ENCODE measurements at places on chromosomes 4 and X.

GRCh38 chr4:122759639-122760310 lies 27.3 kb downstream of the BBS12 start:
- DNase-seq: no peak

DNA sequence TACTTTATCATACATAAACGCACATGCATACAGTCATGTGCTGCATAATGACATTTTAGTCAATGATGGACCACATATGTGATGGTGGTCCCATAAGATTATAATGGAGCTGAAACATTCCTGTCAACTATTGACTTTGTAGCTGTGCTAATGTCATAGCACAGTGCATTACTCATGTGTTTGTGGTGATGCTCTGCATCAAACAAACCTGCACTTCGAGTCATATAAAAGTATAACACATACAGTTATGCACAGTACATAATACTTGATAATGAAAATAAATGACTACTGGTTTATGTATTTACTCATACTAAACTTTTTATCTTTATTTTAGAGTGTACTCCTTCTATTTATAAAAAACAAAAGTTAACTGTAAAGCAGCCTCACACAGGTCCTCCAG lies 60.5 kb upstream of the MCUB start:
- no peak for DNase-seq

DNA sequence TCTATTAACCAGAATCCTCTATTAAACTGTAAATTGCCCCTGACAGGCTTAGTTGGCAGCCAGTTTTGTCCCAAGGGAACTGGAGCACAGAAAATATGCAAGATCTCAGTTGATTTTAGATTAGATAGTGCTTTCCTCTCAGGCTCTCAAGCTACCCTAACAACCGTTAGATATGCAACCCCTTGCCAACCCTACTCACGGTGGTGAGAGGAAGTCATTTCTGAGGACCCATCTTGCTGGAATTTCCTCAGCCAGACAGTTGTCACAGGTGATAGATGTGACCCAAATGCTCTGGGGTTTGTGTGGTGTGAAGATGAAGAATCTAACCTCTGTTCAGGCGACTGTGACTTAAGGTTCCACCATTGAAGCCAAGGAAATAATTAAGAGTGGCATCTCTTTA lies 447.1 kb downstream of the MID1IP1 start:
- DNase-seq: no peak

- DNase-seq: no peak
Measured at GRCh38 chr4:39937683-39938268, 39.9 kb downstream of the PDS5A start.

DNA sequence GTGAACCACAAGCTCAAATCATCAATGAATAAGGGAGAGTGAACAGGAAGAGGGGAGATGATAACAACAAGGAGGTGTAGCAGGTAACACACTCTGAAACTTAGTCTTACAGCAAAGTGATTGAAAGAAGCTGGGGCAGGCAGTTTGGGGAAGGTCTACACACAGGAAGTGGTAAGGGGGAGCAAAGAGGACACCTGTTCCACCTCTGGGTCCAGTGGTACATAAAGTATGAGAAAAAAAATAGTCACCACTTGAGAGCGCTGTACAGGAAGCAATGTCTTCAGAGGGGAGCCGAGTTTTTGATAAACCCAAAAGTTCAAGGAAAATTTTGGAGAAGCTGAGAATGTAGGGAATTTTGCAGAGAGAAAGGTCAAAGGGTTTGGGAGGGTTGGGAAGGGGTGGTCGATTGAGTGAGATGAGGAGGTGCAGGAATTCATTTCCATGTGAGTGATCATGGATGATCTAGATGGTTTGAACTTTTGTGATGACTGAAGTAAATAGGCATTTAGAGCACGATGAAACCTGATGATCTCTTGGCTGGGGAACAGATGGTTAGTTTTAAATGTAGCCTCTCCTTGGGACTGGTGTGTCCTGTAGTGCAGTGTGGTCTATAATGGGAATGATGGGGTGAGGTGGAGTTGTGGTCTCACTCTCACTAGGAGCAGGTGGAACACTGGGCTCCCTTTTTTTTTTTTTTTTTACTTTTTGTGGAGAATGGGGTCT lies 142.0 kb downstream of the RBMX2 start:
- DNase-seq: no peak

DNA sequence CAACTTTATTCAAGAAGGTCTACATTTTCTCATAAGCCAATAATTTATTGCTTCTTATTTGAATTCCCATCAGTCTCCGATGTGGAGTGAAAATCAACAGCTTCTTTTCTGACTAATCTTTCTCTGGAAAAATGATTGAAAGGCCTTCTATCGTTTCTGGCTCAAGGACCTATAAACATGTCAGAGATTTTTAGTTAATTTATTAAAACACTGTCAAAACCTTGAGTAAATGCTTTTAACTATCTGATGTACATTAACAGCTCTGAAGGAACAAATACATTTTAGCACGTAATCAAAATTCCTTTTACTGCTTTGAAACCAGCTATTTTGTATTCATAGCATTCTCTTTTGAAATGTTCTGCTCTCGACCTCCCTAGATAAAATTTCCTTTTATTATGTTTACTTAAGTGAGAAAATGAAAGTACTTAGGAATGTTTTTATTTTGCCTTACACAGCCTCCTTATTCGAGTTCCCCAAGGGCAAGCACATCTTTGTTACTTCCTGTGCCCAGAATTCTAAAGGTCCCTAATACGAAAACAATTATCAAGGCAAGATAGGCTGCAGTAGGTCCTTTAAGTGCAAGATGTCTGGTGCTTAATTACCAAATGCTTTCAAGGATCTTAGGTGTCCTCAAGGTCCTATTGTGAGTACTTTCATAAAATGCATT lies 3.1 kb upstream of the ZFX start:
- DNase-seq: no peak

DNA sequence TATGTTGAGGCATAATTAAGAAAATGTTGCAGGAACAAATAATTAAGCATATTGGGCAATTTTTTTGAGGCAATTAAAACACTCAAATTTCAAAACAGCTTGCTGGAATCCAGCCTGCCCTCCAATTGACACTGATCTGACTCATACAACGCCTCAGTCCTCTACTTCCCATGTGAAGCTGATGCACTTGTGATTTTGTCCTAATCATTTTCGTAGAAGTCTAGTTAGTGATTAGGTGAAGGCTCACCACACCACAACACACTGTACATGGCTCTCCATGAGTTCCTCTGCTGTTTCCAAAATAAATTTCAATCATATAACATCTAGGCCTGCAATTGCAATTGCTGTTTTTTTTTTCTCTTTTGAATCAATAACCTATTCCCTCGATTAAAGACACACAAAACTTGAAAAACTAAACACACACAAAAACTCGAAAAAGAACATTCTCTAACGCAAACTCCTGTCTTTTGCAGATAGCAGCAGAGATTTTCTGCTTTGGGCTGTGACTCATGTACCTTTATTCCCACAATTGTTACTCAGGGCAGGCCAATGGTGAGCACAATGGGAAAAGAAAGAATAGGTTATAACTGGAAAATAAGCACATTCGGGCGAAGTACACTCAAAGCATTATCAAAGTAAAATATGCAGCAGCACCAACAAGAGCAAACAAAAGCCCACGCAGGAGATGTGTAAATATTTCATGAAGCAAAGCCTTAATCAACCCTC lies 1.7 kb downstream of the GPRIN3 start:
- no peak for DNase-seq

DNA sequence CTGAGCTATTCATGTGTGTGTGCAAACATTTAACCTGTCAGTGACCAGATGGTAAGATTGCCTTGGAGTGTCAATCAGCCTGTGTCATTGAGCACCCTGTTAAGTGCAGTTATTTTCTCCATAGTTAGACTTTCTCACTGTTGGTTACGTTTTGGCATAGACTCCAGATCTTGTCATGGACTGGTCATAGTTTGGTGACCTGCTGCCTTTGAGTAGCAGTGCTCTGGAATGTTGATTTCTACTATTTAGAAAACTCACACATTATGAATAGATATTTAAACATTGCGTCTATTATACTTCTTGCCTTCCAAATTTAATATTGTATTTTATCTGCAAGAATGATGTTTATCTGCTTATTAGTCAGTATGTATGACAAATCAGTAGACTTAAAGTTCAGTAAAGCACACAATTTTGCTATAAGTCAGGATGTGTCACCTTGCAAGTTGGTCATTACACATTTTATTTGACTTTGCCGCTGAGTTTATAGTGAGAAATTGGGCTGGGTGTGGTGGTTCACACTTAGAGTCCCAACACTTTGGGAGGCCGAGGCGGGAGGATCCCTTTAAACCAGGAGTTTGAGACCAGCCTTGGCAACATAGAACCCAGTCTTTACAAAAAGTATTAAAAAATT lies 42.4 kb downstream of the KIAA0232 start:
- no peak for DNase-seq

GRCh38 chr4:174853629-174854028 lies 24.6 kb upstream of the GLRA3 start:
- no peak for DNase-seq

- no peak for DNase-seq
Measured at GRCh38 chr4:140257461-140258305, 103.7 kb upstream of the MAML3 start.

DNA sequence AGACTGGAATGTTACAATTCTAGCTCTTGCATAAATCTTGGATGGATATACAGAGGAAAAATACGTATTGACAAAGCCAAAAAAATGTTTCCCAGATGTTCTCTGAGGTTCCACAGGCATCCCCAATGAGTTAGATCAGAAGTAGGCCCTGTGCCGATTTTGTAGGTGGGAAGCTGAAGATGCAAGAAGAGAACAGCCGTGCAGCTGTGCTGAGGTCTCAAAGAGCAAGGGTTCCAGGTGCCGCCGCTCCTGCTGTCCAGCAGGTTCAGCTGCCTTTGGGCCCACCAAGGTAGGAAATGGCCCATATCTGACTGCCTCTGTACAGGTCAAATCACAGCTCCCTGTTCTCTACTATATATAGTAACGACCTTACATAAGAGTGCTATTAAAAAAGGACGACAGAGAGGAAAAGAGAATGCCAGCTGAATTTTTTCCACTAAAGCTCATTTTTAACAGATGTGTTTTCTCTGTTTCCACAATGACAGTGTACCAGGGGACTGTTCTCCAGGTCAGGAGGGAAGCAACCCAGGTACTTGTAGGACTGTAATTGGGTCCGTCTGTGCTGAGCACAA lies 155.6 kb downstream of the CBR4 start:
- no peak for DNase-seq

GRCh38 chr4:40769266-40769665 lies 19.5 kb downstream of the NSUN7 start:
- DNase-seq: no peak

- DNase-seq: no peak
Measured at GRCh38 chrX:11893933-11894710, 136.1 kb downstream of the MSL3 start.

DNA sequence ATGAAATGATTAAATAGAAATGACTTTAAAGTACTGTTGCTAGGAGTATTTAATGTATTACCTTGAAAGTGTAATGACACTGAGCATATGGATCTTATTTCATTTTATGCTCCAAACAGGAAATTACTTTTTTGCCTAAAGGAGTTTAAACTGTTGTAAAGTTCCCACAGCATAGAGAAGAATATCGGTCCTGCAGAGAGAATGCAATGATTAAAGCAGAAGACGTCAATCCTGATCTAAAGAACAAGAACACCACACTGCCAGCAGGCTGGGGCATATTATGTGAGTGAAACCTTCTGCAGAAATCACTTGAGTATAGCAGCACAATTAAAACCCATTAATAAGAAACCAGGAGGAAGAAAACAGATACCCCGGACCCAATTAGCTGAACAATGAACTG lies 72.8 kb upstream of the CAMK2D start:
- no peak for DNase-seq

GRCh38 chr4:176981551-176981950 lies 188.8 kb upstream of the VEGFC start:
- no peak for DNase-seq

DNA sequence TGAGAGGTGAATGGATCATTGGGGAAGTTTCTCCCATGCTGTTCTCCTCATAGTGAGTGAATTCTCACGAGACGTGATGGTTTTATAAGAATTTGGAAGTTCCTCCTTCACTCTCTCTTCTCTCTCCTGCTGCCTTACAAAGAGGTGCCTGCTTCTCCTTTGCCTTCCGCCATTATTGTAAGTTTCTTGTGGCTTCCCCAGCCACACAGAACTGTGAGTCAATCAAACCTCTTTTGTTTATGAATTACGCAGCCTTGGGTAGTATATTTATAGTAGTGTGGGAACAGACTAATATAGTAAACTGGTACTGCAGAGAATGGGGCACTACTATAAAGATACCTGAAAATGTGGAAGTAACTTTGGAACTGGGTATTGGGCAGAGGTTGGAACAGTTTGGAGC lies 7.8 kb upstream of the CTAG2 start:
- no peak for DNase-seq

DNA sequence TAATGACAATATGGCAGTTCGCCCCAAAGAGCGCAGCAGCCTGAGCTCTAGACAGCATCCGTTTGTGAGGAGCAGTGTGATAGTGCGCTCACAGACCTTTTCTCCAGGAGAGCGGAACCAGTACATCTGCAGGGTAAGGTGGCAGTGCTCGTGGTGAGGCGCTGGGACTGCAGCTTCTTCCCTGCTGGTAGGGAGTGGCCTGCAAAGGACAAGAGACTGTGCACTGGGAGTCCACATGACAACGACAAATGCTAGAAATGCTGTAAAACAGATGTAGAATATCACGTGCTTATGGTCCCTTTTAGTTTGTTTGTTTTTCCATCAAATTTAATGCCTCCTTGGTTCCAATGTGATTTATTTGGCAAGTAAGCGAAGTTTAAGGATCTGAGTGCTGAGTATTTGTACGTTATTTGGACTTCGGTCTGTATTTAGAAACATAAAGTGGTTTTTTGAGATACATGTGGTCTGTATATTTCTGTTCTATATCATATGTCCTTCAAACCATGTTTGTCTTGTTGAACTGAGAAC lies 35.8 kb downstream of the CLDN22 start:
- no peak for DNase-seq

DNA sequence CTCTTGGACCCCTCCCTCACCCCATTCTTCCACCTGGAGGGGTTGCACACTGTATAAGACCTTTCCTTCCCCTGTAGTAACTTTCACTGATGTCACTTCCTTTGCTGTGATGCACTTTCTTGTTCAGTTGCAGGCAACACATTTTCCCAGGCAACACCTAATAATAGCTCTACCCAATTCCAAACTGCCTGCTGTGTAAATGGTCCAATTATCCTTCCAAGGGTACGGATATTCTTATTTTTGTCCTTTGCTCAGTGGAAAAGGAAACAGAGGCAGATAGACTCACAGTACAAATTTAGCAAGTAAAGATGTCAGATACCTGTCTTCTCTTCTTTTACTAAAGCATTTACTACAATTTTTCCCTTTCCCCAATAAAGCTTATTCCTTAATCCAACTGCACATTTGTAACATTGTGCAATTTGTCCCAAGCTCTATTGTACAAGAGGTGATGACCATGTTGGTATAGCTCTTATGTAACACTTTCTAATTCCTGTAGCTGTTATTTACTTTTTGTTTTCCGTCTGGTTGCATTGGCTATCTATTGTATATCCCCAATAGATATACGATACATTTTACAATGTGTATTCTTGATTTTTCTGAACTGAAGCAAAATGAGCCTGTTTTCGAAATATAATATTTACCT lies 69.1 kb upstream of the NPFFR2 start:
- no peak for DNase-seq

GRCh38 chrX:16785247-16786138 lies 773 bp upstream of the TXLNG start:
- DNase-seq: no peak
